NCI-H1105 (cell line): ENCODE measurements at places on chromosomes 2 and 18.

GRCh38 chr2:119553687-119554344 is 9.6 kb downstream of the CFAP221 start:
- no peak for DNase-seq

DNA sequence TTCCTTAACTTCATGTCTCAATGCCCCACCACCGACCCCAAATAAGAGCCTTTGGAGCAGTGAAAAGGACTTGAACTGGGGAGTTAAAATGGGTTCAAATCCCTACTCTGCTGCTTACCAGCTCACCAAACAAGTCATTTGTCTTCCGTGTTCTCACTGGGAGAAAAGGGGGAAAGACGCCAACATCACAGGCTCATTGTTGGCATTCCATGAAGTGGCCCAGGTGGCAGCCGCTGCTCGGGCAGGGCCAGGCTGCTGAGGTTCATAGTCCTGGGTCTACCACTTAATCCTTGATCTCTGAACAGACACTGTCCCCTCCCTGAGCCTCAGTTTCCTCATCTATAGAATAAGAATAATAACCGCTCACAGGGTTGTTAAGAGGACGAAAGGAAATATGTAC is 103.0 kb downstream of the APOB start:
- DNase-seq = no peak

- DNase-seq = no peak
Observed at GRCh38 chr2:65351948-65352595, 80.3 kb downstream of the SPRED2 start.

DNA sequence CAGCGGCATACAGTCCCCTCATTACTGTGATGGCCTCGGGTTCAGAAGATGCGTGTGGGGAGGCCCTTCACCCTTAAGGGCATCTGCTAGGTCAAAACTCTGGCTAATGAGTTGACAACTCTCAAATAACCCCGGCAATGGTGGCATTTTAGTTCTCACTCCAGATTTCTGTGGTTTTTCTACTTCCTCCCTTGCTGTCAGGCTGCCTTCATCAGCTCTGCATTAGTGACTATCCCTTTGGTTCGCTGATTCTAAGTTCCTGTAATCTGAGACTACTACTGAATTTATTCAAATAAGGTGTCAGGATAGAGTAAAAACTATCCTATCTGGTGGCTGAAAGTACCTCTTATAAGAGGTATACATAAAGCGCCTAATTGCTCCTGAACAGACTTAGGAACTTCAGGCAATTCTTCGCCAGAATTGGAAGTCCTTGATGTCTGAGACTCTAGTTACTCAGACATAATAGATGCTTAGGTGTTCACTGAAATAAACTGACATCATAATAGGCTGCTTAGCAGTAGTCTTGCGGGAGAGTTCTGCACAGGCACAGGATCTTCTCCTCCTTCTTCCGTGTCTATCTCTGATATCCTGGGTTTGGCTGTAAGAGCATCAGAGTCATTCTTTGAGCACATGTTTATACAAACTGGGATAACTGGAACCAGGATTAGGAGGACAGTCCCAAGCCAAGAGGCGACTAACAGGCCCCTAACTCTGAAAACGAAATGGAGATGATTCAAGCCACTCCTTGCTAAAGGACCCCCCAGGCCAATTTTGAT is 194.5 kb downstream of the DNER start:
- no peak for DNase-seq

- DNase-seq = no peak
Observed at GRCh38 chr2:134234535-134234934, 19.3 kb upstream of the MGAT5 start.

DNA sequence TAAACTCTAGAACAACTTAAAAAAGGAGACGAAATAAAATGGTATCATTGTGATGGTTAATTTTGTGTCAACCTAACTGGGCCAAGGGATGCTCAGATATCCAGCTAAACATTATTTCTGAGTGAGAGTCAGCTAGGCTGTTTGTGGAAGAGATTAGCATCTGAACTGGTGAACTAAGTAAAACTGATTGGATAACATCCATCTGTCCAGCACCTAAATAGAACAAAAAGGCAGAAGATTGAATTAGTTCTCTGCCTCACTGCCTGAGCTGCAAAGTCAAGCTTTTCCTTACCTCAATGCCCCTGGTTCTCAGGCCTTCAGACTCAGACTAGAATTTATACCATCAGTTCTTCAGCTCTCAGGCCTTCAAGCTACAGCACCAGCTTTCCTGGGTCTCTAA is 30.0 kb downstream of the PPP3R1 start:
- no peak for DNase-seq

GRCh38 chr2:136213836-136214235 is 95.9 kb upstream of the CXCR4 start:
- DNase-seq = no peak
